NCI-H1436 treated with DMSO at 0.1 percent for 48 hours (cell line): ENCODE measurements at places on chromosomes 1 and 21.

- DNase-seq, result no peak
Measured at GRCh38 chr21:28633839-28634555, 358.7 kb downstream of the LTN1 start.

DNA sequence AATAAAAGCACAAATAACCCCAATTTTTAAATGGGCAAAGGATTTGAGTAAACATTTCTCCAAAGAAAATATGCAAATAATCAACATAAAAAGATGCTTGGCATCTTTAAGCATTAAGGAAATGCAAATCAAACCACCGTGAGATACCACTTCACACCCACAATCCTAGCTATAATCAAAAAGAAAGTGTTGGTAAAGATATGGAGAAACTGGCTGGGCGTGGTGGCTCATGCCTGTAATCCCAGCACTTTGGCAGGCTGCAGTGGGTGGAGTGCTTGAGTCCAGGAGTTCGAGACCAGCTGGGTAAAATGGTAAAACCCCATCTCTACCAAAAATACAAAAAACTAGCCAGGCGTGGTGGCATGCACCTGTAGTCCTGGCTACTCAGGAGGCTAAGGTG, 16.9 kb downstream of the ARHGEF11 start:
- DNase-seq, result no peak

GRCh38 chr1:187197685-187198084, 368.9 kb downstream of the PLA2G4A start:
- DNase-seq, result no peak

- no peak for DNase-seq
Measured at GRCh38 chr1:170670802-170671628, 7.1 kb downstream of the PRRX1 start.

DNA sequence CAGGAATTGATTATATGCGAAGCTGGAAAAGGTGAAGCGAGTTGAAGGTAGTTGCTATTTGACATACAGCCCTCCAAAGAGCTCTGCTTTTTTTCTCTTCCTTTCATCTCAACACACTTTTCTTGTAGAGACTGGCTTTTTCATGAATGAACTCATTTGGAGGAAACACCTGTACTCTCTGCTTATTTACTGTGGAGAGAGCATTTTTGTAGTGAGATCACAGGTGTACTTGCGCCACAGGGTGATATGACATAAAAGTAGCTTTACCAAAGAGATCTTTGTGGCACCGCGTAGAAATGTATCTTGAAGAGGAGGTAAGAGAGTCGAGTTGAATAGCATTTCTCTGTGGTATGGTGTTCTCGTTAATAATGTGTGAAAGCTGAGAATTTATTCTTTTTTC, 187.6 kb downstream of the VPS13D start:
- no peak for DNase-seq

DNA sequence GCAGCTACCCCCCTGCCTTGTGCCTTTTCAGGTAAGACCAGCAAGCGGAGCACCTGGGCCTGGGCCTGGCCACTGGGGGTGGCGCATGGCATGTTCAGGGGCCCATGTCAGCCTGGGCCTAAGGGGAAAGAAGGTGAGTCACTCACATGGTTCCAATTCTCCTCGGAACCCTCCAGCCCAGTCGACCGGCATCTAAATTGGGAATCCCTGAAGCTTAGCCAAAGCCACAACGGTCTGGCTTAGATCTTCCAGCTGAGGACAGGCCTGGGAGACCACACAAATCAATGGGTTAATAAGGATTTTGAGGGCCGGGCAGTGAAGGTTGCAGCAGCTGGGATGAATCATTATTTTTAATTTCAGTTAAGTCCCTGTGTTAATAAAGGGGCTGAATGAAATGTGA, 145.1 kb upstream of the SMYD2 start:
- no peak for DNase-seq

GRCh38 chr1:65064981-65065380, 83.0 kb upstream of the AK4 start:
- DNase-seq, result no peak

DNA sequence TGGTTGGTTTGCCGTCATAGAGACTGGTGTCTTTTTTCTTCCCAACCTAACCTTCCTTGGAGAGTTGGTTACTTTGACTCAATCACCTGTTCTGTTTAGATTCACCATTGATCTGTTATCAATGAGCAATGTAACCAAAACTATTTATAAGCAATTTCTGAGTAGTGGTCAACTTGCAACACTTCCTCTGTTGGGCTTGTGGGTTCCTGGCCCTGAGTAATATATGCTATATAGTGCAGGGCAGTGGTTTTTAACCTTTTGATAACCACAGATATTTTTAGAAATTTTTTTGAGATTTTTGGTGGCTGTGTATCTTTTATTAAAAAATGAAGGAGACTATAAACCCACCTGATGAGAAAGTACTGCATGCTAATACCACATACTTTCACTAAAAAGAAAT, 9.4 kb upstream of the XCL1 start:
- no peak for DNase-seq

DNA sequence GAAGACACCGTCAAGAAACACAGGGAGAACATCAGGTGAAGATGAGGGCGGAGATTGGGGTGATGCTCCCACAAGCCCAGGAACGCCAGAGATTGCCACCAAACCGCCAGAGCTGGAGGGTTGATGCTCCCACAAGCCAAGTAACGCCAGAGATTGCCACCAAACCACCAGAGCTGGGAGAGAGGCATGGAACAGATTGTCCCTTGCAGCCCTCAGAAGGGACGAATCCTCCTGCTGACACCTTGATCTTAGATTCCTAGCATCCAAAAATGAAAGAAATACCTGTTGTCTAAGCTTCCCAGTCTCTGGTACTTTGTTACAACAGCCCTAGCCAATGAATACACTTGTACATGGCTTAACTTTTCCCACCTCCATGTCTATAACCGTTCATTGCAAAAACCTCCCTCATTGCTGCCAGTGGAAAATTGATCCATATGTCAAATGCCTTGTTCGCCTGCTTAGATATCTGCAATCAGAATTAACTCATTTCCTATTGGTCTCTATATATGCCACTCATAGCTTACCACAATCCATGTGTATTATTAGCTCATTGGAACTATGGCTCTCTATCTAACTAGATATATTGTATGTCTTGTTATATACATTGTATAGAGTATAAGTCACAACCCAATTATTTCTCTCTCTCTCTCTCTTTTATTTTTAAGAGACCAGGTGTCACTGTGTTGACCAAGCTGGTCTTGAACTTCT, 127.4 kb downstream of the ADSS2 start:
- no peak for DNase-seq

- no peak for DNase-seq
Measured at GRCh38 chr1:204505674-204506200, 10.5 kb upstream of the MDM4 start.

GRCh38 chr1:39063191-39063590, 37.0 kb downstream of the NDUFS5 start:
- DNase-seq, result no peak

DNA sequence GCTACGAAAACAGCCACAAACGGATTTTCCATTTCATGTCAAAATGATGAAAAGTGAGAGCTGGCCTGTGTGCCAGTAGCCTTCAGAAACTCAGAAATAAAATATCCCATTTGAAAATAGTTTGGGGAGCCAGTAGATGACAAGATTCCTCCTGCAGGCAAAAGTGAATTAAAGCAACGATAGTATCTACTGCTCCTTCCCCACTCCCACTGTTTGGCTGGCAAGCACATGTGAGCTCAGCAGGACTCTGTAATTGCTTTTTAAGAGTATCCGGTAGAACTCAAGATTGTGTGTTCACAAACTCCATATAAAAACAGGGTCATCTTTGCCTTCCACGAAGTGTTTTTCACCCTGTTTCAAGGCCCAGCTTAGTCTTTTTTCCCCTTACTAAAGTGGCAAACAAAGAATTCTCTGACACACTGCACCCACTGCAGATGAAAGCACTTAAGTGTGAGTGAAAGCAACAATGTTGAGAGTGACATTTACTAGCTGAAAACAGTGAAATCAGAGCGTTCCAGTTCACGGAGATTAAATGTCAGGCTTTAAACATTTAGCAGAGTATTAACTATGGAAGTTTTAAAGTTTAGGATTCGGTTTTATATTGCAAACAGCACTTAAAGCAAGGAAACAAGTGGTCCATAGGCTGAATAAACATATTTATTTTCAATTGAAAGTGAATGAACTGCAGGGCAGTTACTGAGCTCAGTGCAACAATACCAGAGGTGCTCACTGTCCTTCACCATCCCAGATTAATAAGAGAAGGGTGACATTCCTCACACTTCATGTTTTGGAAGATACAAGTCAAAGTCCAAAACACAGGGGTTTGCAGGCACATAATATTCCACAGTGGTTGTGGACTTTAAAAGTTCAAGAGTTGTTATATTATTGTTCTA, 70.0 kb downstream of the ALG14 start:
- no peak for DNase-seq

- no peak for DNase-seq
Measured at GRCh38 chr21:34602061-34602460, 12.9 kb downstream of the RCAN1 start.

GRCh38 chr1:241810769-241811405, 37.1 kb upstream of the EXO1 start:
- DNase-seq, result no peak

GRCh38 chr1:36924282-36924811, 110.0 kb downstream of the GRIK3 start:
- no peak for DNase-seq
